ENCODE measurements at places on chromosomes 3 and 15.

- DNase-seq: no peak
These were observed 28.5 kb downstream of the KLHL25 start for GRCh38 chr15:85766001-85766831.

DNA sequence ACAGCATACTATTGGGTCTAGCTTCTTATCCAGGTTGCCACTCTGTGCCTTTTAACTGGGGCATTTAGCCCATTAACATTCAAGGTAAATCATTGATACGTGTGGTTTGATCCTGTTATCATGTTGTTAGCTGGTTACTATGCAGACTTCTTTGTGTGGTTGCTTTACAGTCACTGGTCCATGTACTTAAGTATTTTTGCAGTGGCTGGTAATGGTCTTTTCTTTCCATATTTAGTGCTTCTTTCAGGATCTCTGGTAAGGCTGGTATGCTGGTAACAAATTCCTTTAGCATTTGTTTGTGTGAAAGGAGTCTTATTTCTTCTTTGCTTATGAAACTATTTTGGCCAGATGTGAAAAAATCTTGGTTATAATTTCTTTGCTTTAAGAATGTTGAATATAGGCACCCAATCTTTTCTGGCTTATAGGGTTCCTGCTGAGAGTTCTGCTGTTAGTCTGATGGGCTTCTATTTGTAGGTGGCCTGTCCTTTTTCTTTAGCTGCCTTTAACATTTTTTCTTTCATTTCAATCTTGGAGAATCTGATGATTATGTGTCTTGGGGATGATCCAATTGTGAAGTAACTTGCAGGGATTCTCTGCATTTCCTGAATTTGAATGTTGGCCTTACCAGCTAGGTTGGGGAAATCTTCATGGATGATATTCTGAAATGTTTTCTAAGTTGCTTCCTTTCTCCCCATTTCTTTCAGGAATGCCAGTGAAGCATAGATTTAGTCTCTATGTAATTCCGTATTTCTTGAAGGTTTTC lies 39.3 kb downstream of the CCR1 start:
- no peak for DNase-seq

DNA sequence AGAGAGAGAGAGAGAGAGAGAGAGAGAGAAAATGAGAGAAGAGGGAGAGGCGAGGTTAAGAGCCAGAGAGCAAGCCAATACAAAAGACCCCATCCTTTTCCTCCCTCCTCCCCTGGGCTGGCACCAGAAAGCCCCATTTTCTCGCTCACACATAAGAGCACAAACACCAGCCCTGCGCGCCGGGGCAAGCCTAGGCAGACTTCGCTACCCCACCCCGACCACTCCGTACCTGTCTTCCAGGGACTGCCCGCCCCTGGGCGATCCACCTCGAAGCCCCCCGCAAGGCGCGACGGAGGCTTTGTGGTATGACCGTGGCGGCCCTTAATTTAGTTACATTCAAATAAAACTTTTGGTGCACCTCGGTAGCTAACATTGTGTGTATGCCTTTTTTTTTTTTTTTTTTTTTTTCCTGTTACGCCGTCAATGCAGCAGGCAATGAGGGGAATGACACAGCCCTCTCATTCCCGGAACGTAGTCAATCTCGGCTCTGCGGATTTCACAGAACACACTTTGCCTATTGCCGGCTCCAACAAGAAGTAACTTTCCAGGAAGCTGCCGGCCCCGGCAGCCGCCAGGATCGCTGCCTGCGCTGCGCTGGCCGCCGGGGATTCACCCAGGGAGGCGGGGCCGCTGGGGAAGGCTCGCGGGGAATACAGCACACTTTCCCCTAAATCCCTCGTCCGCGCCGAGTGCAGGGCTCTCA lies 7.7 kb downstream of the BCL6 start:
- DNase-seq: no peak

GRCh38 chr3:53232641-53233377 lies 23.0 kb downstream of the TKT start:
- no peak for DNase-seq

Measured in Jurkat, Clone E6-1 (cell line).